ENCODE measurements at places on chromosomes 1 and 21.

DNA sequence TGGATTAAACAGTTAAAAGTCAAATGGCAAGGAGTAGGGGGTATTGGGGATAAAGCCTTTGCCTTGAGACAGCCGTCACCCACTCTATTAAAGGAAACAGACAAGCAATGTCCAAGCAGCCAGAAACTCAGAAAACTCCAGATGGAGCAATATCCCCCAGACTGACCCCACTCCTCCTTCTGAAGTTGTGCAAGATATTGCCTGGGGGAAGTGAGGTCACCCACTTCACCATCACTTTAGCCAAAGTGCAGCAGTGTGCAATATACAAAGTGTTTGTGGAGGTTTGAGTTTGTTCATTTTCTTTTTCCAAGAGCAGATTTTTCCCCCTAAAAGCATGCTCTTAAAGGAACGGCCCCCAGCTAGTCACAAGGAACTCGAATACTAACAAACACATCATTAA, 125.1 kb downstream of the ETS2 start:
- DNase-seq, result no peak

- no peak for DNase-seq
Observed at GRCh38 chr1:89221341-89221740, 22.6 kb upstream of the GBP4 start.

DNA sequence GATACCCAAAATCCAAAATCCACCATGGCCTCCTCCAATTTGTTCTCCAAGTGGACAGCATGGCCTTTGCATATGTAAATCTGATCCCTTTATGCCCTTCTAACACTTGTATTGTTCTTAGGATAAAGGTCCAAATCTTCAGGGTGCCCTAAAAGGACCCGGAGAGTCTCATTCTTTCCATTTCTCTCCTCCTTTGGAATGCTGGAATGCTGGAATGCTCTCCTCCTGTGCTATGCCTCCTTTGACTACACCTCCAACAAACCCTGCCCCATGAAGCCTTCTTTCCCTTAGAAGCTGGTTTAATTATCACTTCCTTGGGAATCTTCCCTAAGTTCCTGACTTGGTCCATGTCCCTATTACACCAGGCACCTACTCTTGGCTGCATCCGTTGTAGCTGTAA, 484.8 kb upstream of the RUNX1 start:
- DNase-seq, result no peak

GRCh38 chr1:7295946-7296345, 475.1 kb upstream of the VAMP3 start:
- DNase-seq, result no peak

GRCh38 chr1:15918962-15919715, 56.8 kb downstream of the ZBTB17 start:
- DNase-seq, result no peak

GRCh38 chr21:45186709-45187108, 101.0 kb downstream of the POFUT2 start:
- no peak for DNase-seq

DNA sequence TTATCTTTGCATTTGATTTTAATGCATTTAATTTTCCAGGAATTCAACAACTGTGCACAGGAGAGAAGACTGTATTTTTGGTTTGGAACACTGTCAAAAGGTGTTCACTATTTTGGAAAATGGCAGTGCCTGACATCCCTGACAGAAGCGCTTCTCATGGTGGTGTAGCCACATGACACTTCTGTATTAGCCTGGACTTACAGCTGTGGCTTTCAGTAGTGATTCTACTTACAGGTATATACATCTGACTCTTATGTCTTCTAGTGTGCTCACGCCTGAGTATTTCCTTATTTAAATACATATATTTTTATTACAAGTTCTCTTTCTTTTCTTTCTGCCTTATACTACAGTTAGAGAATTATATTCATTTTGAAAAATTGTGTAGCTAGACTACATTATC, 52.3 kb upstream of the C8B start:
- DNase-seq, result no peak

DNA sequence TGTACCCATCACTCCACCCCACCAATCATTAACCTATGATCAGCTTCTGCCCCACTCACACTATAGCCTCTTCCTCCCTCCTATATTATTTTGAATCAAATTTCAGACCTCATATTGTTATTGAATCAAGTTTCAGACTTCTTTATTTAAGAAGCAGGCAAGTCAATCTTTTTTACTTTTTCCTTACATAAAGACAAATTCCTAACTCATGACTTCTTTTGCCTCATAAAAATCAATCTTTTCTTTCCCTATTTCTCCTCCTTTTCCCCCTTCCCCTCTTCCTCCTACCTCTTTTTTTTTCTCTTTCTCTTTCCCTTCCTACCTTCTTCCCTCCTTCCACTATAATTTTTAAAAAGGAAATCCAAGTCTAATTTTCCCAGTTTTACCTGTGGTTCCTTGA, 4.3 kb upstream of the RWDD3 start:
- no peak for DNase-seq

GRCh38 chr1:111738436-111739193, 580 bp downstream of the INKA2 start:
- peak; percentile 65 for DNase-seq

DNA sequence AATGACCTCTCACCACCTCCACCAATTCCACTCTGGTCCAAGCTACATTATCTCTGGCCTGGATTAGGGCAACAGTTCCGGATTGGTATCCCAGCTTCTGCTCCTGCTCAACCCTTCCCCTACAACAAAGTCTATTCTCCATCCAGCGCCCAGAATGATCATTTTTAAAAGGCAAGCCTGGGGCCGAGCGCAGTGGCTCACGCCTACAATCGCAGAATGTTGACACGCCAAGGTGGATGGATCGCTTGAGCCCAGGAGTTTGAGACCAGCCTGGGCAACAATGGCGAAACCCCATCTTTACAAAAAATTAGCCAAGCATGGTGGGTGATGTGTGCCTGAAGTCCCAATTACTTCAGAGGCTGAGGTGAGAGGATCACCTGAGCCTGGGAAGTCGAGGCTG, 2.2 kb downstream of the LYST start:
- DNase-seq, result no peak

- no peak for DNase-seq
Observed at GRCh38 chr1:175193527-175193910, 943 bp upstream of the KIAA0040 start.

- DNase-seq, result no peak
Observed at GRCh38 chr1:3146458-3146857, 77.5 kb downstream of the PRDM16 start.

DNA sequence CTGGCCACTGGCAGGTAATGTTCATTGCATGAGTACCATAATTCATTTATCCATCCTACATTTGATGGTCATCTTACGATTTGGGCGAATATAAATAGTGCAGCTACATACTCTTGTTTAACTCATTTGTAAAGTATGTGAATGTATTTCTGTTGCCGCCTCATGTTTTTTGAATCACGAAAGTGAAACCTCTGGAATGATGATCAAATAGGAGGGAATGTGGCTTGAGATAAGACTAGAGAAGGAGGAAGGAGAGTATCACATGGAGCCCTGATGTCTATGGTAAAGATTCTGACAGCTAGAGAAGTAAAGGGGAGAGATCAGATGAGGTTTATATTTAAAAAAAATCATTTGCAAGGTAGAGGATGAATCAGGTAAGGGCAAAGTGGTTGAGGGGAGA, 8.0 kb downstream of the MRPS14 start:
- DNase-seq, result no peak

- DNase-seq, result no peak
Observed at GRCh38 chr1:70887936-70888335, 159.7 kb downstream of the PTGER3 start.

DNA sequence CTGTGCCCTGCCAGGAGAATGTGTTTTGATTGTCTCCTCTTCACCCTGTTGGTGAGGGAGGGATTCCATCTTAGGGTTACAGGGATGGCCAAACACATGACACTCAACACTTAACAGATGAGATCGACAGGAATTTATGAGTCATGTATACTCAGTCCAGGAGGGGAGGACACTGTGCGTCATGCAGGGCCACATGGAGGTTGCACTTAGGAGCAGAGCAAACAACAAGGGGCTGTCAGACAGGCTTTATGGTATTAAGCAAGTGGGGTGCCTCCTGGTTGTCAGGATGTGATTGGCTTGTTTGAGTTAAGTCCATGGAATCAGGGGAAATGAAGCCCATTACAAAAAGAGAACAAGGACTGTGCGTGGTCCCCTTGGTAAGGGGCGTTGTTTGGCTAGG, 26.9 kb downstream of the EDARADD start:
- no peak for DNase-seq

- no peak for DNase-seq
Observed at GRCh38 chr1:198889749-198890148, 250.9 kb downstream of the PTPRC start.

- DNase-seq, result no peak
Observed at GRCh38 chr1:208065862-208066261, 154.9 kb upstream of the CD34 start.

DNA sequence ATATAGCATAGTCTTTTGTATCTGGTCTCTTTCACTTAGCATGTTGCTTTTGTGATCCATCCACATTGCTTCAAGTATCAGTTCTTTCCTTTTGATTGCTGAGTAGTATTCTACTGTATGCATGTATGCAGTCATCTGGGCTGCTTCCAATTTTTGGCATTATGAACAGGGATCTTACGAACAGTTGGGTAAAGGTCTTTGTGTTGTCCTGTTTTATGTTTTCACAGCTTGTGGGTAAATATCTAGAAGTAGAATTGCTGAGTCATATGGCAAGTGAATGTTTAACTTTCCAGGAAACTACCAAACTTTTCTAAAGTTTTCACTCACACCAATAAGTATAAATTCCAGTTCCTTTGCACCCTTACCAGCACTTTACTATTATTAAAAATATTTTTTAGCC, 60.9 kb downstream of the LHX4 start:
- no peak for DNase-seq

DNA sequence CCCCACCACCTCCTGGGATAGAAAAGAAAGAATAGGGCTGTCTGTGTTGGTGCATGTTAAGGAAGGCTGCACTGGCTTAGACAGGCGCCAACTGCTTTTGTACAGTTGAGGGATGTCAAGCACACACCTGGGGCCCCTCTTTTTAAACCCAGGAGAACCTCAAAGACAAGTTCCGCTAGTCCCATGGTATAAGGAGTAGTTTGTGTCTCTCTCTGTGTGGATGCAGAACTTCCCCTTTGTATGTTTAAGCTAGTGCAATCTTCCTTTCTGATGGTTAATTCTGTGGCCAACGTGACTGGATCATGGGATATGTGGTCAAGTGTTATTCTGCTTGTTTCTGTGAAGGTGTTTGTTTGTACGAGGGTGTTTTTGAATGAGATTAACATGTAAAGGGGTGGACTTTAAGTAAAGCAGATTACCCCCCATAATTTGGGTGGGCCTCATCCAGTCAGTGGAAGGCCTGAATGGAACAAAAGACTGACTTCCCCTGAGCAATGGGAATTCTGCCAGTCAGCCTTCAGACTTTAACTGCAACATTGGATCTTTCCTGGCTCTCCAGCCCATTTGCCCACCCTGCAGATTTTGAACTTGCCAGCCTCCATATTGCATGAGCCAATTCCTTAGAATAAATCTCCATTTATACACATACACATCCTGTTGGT, 9.5 kb upstream of the DUSP10 start:
- DNase-seq, result no peak

DNA sequence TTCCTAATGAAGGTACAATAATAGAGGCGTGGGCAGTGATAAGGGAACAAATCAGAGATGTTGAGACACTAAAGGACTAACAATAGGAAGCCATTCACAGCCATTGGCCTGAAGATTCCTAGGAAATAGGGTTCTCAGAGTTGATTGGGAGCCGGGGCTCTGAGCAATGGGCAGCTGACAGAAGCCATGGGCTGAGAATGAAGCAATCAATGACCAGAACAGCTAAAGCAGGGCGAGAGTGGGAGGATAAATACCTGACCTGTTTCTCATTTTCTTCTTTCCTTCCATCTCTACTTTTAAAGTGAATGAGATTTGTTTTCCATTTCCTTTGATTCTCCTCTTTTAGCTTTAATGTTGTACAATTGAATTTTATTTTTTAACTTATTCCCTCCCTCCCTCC, 774.7 kb upstream of the ADGRL4 start:
- DNase-seq, result no peak

GRCh38 chr1:1199961-1200875, 6.2 kb downstream of the TNFRSF18 start:
- no peak for DNase-seq

DNA sequence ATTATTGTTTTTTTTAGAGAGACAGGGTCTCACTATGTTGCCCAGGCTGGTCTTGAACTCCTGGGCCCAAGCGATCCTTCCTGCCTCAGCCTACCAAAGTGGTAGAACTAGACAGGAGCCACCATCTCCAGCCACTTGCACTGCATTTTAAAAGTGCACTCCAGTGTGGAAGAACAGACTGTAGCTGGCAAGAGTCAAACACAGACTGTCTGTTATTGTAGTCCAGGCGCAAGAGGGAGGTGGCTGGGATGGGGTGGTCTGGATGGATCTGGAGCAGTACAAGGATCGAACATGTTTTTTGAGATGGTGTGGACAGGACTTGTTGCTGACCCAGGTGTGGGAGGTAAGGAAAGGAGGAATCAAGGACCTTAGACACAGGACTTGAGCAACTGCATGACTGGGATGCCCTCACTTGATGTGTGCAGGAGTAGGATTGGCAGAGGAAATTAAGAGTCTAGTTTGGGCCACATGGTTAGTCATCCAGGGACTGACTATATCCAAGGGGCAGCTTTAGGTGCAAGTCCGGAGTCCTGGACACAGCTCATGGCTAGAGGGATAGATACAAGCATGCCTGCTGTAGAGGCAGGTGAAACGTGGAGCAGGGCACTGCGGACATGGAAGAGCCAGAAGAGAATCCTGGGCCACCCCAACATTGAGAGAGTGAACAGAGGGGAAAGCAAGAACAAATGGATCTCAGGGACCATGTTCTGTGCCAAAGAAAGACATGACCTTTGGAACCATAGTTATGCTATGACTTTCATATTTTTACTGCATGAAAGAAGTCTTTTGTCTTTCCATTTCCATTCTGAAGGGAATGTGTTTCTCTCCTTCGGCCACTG, 42.0 kb downstream of the ELK4 start:
- no peak for DNase-seq

- no peak for DNase-seq
Observed at GRCh38 chr1:2383576-2383975, 7.8 kb downstream of the MORN1 start.

DNA sequence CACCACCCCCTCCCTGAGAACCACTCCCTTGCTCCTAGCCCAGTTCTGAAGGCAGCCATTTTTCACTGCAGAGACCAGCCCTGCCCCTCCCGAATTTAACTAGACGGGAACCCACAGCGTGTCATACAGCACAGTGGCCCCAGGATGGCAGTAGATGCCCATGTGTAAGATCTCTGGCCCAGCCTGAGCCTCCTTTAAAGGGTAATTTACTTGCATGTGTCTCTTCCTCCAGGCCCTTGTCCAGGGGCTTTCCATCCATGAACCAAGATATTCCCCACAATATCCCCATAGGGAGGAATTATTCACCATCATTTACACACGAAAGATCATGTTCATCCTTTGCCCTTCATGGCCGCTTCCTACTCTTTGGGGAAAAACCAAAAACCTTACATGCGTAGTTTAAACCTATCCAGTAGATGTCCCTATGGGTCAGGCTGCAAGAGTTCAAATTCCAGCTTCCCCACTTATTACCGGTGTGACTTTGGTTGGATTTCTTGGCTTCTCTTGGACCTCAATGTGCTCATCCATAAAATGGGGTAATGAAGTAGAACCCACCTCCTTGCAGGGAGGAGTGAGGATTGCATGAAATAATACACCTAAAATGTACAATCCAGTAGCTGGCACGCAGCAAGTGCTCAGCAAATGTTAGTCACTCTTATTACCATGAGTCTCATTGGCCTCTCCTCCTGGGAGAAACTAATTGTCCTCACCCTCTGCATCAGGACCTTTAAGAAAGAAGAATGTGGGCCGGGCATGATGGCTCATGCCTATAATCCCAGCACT, 4.0 kb upstream of the LACTBL1 start:
- DNase-seq, result peak; percentile 76

- DNase-seq, result peak; percentile 78
Observed at GRCh38 chr1:118185084-118185832, at the start of gene SPAG17. Gene SPAG17 (minus strand): TSS chr1:118185228. CDS start chr1:118185157, 71 bp downstream.

All from cerebellar cortex (tissue), 1 donor.